ENCODE measurements at places on chromosomes 3 and 15.

DNA sequence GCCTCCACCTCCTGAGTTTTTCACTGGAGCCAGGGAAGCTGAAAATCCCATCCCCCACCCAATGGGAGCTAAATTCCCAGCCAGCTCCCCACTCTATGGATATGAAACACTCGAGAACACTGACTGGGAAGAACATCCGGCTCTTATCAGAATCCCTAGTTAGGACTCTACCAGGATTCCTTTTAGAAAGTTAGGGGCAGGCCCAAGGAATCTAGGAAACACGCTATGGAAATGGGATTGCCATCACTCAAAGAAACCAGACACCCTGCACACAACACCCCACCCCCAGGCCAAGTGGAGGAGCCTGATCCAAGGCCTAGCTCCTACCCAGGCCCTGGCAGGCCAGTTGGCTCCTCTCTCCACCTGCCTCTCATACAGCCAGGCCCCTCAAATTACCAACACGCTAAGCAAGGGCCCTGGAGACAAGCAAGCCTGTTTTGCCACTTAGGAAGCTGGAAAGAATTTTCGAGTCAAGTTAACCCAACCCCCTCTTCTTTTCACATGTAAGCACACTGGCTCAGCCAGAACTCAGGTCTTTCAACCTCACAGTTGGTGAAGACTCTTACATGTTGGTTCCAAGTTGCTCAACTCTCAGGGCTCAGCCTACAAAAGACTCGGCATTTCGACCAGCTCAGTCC is 75.5 kb downstream of the RBPMS2 start:
- DNase-seq, result no peak

- no peak for DNase-seq
Measured at GRCh38 chr3:152323834-152324233, 55.1 kb downstream of the MBNL1 start.

DNA sequence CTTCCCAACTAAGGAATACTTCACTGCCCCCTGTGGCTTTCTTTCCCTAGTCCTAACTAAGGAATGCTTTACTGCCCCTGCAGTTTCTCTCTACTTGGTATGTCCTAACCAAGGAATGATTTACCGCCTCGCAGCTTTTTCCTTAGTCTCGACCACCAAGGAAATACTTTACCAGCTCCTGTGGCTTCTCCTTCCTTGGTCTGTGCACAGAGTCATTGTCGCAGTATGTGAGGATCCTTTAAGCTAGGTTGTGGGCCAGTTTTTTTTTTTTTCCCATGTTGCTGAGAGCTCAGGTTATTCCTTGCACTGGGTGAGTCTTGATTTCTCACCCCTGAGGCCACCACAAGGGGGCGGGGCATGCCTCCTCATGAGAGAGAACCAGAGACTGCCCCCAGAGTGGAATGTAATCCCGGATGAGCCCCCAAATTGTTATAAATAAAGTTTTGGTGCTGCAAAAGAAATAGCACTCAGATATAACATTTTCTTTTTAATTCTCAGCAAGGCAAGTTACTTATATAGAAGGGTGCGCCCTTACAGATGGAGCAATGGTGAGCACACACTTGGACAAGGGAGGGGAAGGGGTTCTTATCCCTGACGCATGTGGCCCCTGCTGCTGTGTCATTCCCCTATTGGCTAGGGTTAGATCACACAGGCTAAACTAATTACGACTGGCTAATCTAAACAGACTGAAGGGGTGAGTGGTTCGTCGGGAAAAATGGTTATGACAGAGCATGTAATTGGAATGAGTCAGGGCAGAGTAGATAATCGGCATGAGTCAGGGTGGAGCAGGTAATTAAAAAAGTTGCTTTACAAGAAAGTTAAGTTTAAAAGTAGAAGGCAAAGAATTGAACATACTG is 27.0 kb downstream of the NDUFB4 start:
- no peak for DNase-seq

DNA sequence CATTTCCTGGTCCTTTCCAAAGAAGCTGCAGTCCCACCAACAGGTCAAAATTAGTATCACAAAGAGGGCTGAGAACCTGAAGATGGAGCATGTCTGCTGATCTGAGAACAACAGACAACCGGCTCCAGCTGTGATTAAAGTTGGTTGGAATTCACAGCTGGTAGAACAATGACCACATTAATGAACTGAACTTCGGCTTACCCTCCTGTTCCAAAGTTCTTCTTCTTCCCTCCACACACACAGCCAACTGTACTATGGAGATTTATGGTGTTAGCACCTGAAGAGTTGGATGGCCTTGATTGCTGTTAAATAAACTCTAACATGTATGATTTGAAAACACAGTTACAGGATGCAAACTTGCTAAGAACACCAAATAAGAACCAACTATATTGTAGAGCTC is 27.4 kb upstream of the ROPN1 start:
- no peak for DNase-seq

- no peak for DNase-seq
Measured at GRCh38 chr3:71001303-71001830, 582.2 kb downstream of the FOXP1 start.

GRCh38 chr3:188090620-188091309 is 63.2 kb upstream of the LPP start:
- no peak for DNase-seq

- DNase-seq, result no peak
Measured at GRCh38 chr15:34001536-34001935, 33.2 kb downstream of the CHRM5 start.

GRCh38 chr15:89416339-89417183 is 79.8 kb downstream of the RHCG start:
- DNase-seq, result peak; percentile 57

GRCh38 chr15:100106732-100107131 is 235.0 kb downstream of the ADAMTS17 start:
- DNase-seq, result no peak

DNA sequence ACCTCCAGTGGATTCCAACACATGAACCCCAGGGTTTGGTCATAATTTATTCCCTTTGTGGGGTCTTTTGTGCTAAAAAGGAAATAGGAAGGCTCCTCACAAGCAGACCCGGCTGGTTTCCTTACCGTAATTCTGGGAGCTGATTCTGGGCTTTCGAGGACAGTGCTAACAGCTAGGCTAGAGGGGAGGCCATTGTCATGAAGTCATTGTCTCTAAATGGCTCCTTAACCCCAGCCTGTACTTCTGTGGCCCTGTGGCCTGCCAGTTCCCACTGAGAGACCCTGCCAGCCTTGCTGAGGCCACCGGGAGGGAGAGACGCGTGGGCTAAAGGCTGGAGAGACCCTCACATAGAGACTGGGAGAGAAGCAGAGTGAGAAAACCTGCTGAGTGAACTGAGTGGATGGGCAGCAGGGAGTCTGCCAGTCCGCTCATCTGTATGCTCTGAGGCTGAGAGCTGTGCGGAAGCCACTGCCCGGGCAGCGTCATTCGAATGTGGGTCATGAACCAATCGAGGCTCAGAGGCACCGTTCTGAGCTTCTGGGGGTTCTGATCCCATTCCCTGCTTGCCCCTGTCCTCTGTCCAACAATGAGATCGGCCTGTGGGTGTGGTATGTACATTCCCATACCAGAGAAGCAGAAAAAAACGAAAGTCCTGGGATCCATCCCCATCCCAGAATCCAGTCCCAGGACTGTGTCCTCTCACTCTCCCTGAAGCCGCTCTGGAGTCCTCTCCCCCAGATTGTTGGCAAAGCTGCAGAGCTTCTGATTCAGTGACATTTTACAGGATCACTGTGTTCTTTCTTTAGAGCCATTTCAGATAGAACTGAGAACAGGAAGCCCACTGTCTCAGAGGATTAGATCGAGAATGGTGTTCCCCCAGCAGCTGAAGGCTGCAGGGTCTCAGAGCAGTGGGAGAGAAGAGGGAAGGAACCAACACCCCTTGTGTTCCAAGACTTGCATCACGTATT is 21.3 kb upstream of the DGKG start:
- DNase-seq, result no peak

DNA sequence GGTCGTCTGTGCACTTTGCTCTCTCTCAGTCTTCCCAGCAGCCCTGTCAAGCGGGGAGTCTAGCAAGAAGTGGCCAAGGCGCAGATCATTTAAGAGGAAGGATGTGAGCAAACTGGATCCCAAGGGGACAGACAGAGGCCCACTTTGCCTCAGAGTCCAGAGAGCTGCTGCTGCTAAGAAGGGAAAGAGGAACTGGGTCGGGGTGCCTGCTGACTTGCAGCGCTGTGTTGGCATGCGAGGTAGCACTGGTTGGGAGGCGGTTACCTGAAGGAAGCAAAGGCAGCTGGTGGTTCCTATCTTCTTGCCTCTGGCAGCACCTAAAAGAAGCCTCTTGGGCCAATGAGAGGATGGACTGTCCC is 28.1 kb downstream of the SMAD3 start:
- no peak for DNase-seq

DNA sequence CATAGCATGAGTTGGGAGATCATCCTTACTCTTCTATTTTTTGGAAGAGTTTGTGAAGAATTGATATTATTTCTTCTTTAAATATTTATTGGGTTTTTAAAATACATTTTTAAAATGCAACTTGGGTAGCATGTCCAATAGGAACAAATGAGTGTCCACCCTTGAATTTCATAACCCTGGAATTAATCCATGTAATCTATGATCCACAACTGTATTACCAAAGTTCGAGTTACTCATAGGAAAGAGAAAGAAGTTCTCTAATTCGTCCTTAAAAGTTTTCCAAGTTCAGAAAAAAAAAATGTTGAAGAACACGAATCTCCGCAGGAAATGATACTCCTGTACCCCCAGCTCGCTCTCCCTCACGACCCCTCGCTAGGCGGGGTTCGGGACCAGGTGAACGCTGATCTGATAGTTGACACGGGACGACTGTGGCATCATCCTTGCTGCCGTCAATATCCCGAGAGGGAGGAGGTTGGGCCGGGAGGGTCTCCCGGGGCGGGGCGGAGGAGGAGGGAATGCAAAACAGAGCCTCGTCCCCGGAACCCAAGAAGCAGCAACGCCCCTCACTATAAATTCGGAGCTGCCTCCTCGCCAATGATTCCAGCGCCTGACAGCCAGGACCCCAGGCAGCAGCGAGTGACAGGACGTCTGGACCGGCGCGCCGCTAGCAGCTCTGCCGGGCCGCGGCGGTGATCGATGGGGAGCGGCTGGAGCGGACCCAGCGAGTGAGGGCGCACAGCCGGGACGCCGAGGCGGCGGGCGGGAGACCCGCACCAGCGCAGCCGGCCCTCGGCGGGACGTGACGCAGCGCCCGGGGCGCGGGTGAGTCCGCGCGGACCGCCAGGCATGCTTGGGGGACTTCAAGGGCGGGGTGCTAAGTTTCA is at the start of gene AGTR1:
Gene AGTR1, plus strand, starts transcription at position 598 of the 884 bp plus-strand sequence. CDS start 43,133 bp downstream, outside the sequence.
- no peak for DNase-seq

GRCh38 chr3:60036803-60037202 is 987.0 kb upstream of the CFAP20DC start:
- no peak for DNase-seq

- DNase-seq, result no peak
Measured at GRCh38 chr3:38210141-38210757, 44.9 kb downstream of the OXSR1 start.

- no peak for DNase-seq
Measured at GRCh38 chr3:142353571-142353970, 94.3 kb downstream of the XRN1 start.

DNA sequence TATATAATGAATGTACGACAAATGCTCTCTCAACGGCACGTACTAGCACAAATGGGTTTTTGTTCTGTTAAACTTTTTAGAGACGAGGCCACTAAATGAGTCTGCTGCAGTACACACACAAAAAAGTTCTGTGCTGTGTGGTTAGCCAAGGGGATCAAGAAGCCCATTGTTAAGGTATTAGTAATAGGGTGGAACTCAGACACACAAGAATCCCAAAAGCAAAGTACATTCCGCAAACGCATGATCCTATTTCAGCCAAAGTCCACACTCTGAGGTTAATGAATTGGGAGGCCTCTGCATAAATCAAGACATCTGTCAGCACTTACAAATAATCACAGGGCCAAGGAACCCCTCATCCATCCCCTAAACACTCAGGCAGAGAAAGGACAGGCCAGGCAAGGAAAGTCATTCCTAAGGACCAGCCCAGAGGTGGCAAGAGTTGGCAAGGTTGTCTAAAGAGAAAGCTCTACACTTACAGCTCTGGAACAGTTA is 12.1 kb downstream of the OSBPL10 start:
- DNase-seq, result no peak

GRCh38 chr3:54433846-54434245 is 311.5 kb downstream of the CACNA2D3 start:
- DNase-seq, result no peak

GRCh38 chr3:14494973-14495300 is 45.2 kb downstream of the GRIP2 start:
- DNase-seq, result no peak

GRCh38 chr15:40289140-40289775 is 6.4 kb upstream of the ANKRD63 start:
- no peak for DNase-seq

GRCh38 chr3:113264283-113265131 is 53.1 kb downstream of the BOC start:
- no peak for DNase-seq

DNA sequence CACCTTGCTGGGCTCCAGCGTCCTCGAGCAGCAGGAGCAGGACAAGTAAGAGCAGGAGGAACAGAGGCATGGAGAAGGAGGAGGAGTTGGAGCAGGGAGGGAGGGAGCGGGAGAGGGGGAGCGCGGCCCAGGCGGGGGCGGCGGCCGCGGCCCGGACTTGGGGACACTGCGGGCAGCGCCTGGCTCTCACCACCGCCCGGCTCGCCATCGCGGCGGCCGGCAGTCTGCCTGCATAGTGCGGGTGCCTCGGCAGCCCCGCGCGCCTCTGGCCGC is 440 bp downstream of the DCBLD2 start:
- no peak for DNase-seq

DNA sequence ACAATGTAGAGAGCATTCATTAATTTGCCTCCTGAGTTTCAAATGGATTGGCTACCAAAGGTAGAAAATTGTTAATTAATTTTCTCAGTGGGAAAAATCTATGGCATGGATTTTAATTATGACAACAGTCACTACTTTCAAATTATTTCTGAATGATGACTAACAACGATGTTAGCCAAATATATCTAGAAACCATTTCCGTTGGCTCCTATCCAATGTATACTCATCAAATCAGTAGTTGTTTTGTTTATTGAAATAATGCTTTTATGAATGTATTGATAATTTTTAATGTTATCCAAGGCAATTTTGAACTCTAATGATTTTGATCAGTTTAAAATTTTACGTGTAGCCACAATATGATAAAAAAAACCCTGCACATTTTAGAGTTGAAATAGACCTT is 333.4 kb downstream of the NAALADL2 start:
- DNase-seq, result no peak

GRCh38 chr15:62840526-62841268 is 201.8 kb upstream of the TPM1 start:
- no peak for DNase-seq

- DNase-seq, result peak; percentile 73
Measured at GRCh38 chr15:80970018-80970657, 19.5 kb downstream of the MESD start.

- DNase-seq, result no peak
Measured at GRCh38 chr3:188943591-188943990, 228.2 kb upstream of the TPRG1 start.

DNA sequence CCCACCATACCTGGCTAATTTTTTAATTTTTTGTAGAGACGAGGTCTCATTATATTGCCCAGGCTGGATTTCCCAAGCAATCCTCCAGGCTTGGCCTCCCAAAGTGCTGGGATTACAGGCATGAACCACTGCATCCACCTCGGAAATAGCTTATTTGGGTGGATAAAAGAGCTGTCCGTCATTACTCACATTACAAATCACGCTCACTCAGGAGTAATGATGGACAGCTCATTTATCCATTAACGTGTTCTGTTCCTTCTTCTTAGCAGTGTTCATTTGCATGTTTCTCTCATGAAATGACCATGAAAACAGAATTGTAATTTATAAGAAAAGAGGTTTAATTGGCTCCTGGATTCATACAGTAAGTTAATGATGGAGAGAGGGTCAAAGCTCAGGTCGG is 9.8 kb downstream of the SV2B start:
- DNase-seq, result no peak

GRCh38 chr3:161673866-161674265 is 177.3 kb downstream of the OTOL1 start:
- DNase-seq, result no peak

Data from CD4-positive, alpha-beta T cell treated with Interleukin-15 for 4 hours (primary cell).